ENCODE measurements at places on chromosomes 1 and 21.

GRCh38 chr1:169105434-169106094 is 926 bp upstream of the ATP1B1 start:
- peak; percentile 27 for DNase-seq

GRCh38 chr1:39214714-39214997 is 10.2 kb downstream of the MACF1 start:
- no peak for DNase-seq

- no peak for DNase-seq
Measured at GRCh38 chr1:169890761-169891538, 2.7 kb downstream of the SCYL3 start.

- DNase-seq = no peak
Measured at GRCh38 chr21:17428484-17428869, 84.4 kb upstream of the CXADR start.

DNA sequence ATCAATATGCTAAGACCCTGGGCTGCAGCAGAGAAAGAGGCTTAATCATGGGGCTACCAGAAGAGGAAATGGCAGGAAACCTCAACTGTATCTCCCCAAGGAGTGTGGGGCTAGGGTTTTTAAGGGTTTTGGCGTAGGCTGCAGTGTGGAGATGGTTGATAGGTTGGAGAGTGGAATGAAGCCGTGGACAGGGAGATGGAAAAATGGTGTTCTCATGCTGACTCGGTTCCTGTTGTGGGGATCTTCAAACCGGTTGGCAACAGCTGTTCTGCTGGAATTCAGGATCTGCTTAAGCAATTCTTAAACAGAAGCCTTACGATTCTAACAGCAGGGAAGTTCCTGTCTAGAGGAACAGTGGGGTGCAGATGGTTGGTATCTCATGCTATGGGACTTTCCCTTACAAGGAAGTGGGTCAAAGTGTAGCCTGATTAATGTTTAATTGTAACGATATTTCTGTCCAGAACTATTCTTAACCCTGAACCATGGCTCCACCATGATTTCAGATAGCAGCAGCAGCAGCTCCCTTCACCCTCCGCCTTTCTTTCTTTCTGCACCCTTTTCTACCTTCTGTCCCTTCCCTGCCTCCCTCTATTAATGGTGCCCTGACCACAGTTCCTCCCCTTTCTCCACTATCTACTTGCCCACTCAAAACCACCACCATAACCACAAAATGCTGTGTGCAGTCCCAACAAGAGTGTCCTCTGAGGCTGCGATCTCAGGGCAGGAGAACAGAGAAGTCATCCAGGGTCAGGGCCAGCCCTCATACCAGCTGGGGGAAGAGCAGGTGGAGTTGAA is 30.8 kb downstream of the RSPH1 start:
- peak; percentile 82 for DNase-seq

- DNase-seq = no peak
Measured at GRCh38 chr1:96206451-96206850, 515.1 kb upstream of the PTBP2 start.

DNA sequence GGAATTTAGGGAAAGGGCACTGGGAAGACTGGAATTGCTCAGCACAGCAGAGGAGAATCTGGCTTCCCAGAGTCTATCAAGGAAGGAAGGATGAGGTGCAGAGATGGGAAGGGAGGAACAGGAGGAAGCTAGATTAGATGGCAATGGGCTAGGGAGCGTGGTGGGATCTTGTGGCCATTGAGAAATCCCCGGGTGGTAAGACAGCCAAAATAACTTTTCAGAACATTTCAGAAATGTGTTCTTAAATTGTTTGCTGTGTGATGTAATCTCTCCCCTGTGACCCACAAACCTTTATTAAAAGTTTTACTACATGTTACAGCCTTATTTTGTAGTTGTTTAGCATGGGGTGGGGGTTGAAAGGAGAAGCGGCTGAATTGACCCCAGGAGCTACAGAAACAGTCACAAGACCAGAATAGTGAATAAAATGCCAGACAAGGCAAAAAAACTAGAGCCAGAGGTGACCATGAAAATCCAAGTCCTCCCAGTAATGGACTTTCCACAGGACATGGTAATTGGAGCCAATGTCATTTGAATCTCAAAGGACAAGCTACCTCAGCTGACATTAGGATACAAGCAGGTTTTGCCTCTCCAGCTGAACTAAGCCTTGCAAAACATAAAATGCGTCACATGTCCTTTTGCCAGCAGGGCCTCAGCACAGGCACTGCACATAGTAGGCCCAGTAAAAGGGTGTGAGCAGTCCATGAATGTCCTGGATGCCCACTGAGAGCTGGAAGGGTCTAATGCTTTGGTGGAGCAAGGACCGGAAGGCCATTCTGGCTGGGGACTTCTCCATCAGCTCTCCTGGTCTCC is 980 bp upstream of the AHCYL1 start:
- DNase-seq = no peak

- DNase-seq = no peak
Measured at GRCh38 chr1:244639561-244639960, 13.4 kb upstream of the DESI2 start.

- no peak for DNase-seq
Measured at GRCh38 chr1:44713321-44713781, 17.6 kb downstream of the RNU5D-1 start.

- DNase-seq = no peak
Measured at GRCh38 chr1:218953386-218953785, 220.3 kb upstream of the LYPLAL1 start.

- no peak for DNase-seq
Measured at GRCh38 chr1:29094433-29094832, 29.3 kb downstream of the TMEM200B start.

DNA sequence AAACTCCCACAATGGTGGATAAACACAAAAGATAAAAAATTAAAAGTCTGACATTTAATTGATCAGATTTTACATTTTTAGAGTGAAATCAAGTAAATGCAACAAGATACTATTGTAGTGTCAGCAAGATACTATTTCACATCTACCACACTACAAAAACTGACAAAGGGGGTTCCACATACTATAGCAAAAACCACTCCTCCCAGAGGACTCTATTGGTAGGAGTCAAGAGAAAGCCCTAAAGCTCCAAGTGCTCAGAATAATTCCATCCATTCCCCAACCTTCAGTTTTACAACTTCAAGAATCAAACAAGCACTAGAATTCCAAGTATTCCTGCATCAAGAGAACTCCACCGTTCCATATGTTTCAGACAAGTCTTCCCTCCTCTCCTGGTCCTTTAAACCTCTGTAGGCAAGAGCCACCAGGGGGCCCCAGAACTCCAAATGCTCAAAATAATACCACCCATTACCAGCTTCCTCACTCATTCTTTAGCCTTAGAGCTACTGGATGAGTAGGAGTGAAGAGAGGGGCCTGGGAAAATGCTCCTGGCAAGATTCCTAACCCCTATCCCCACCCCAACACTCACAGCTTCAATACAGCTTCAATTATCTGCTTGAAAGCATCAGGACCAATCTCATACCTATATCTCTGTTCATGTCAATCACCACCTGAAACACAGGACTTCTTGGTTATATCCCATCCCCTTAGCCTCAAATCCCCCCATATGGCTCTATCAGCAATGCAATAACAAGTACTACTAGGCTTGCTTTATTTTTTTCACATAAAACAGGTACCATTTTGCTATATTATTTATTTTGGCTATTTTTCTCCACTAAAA is 9.9 kb downstream of the TOR1AIP2 start:
- peak; percentile 46 for DNase-seq

GRCh38 chr1:150477733-150478132 is 9.5 kb upstream of the TARS2 start:
- DNase-seq = no peak

- DNase-seq = no peak
Measured at GRCh38 chr1:80882553-80882952, 918.2 kb upstream of the ADGRL2 start.

- no peak for DNase-seq
Measured at GRCh38 chr1:16174261-16174868, 18.5 kb upstream of the EPHA2 start.

DNA sequence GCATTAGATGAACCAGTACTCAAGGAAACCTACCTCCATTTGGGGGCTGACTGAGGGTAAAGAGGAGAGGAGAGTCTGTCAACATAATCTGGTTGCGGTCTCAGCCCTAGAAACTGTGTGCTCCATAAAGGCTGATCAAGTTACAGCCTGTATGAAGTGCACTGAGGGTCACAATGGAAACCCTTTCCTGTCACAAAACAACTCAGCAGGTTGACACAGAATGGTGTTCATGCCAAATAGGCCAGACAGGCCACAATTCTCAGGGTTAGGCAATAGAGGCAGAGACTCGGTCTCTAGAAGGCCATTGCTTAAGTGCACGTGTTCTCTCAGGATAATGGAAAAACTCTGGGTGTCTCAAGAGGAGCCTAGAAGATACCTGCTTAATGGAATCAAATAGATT is 4.1 kb upstream of the ANKRD35 start:
- DNase-seq = no peak

GRCh38 chr1:191702124-191702523 is 456.1 kb upstream of the RGS18 start:
- DNase-seq = no peak

GRCh38 chr1:155844860-155845421 is 12.1 kb downstream of the GON4L start:
- no peak for DNase-seq

GRCh38 chr1:186633116-186633515 is 47.1 kb downstream of the PTGS2 start:
- DNase-seq = no peak

GRCh38 chr1:147833231-147833860 is 69.2 kb upstream of the GJA8 start:
- no peak for DNase-seq

- DNase-seq = no peak
Measured at GRCh38 chr1:23122023-23122748, 46.5 kb downstream of the LUZP1 start.

DNA sequence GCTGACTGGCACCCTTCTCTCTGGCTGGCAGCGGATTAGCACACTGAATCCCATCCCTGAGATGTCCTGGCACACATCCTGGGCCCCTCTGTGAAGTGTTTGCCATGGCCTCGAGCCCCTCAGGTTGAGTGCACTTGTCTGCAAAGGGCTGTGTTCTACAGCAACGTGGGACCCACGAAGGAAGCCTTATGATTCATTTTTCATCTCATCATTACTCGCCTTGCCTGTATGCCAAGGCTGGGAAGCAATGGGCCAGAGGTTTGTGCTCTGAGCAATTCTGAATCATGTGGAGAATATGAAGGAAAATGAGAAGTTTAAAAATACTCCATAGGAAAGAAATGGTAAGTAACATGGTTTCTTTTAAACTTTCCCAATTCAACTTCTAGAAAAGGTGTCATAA is 124.8 kb upstream of the LMO4 start:
- no peak for DNase-seq

- peak; percentile 95 for DNase-seq
Measured at GRCh38 chr1:234683861-234684632, 74.1 kb upstream of the IRF2BP2 start.

DNA sequence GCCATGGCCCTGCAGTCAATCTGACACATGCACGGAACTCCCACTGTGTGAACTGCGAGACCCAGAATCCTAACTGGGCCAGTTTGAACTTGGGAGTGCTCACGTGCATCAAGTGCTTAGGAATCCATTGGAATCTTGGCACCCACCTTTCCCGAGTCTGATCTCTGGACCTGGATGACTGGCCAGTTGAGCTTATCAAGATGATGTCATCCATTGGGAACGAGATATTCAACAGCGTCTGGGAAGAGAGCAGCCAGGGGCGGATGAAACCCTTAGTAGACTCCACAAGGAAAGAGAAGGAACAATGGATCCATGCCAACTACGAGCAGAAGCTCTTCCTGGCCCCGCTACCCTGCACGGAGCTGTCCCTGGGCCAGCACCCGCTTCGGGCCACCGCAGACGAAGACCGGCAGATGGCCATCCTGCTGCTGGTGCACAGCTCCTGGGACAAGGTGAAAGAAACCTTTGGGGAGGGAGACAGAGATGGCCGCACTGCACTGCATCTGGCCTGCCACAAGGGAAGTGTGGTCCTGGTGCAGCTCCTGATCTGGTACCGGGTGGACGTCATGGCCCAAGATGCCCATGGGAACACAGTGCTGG is 3.1 kb upstream of the TDRD5 start:
- no peak for DNase-seq

- DNase-seq = no peak
Measured at GRCh38 chr21:38803075-38803660, 2.6 kb upstream of the ETS2 start.

DNA sequence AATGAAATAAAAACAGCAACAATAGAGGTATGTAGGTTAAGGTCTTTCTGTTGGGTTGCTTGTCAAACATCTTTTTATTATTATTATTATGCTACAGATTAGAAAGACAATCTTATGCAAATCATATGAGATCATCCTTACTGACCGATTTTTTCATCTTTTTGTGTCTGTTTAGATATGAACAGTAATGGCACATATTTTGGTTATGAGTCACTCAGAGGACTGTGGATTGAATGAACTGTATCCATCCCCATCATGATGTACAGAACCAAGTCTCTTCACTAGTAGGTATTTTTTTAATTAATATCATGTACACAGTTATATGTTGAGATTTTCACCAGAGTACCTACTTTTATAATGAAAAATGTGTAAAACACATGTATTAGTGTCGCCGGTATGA is 159.1 kb downstream of the CHRM3 start:
- no peak for DNase-seq

GRCh38 chr1:46285730-46286477 is 17.5 kb downstream of the LRRC41 start:
- no peak for DNase-seq

DNA sequence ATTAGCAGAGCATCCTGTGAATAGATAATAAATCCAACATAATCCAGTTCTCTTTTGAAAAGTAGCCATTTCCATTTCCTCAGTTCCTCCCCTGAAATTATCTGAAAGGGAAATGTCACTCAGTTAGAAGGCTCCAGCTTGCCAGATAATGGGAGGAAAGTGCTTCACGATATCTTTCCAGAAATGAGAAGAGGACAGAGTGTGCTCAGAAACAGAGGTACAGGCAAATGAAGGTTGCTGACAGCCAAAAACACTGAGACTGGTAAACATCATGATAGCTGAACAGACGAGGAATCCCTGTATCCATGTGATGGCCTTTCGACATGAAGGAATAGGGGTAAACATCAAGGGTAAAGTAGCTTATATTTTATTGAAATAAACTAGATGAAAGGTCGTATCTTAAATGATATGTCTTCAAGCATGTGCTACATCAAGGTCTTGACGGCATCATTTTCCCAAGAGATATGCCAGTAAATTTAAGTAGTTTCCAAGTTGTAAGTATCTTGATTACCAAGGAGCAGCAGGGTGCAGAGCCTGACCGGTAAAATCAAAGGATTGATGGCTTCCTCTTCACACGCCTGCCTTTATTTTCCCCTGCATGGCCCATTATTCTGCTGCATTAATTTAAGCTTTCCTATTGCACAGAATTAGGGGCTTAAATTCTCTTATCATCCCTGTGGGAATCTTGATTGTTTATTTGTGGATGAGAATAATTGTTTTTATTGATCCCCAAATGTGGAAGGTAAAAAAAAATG is 244.3 kb upstream of the ST6GALNAC5 start:
- no peak for DNase-seq

DNA sequence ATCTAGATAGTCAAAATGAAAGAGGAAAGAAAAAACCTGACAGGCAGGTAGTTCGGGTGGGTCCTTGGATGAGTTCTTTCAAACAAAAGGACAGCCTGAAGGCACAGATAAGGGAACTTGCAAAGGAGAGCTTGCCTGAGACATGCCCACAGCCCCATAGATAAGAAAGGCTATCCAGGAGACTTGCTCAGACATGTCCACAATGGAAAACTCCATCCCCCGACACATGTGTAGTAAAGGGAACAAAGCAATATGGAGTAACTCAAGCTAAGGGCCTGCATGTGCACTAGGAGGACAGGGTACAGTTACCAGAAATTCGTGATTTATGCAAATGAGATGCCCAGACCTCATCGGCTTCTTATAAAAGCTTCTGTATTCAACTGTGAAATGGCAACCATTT is 281.5 kb downstream of the NEGR1 start:
- no peak for DNase-seq
